ENCODE measurements at places on chromosomes 6 and 20.

DNA sequence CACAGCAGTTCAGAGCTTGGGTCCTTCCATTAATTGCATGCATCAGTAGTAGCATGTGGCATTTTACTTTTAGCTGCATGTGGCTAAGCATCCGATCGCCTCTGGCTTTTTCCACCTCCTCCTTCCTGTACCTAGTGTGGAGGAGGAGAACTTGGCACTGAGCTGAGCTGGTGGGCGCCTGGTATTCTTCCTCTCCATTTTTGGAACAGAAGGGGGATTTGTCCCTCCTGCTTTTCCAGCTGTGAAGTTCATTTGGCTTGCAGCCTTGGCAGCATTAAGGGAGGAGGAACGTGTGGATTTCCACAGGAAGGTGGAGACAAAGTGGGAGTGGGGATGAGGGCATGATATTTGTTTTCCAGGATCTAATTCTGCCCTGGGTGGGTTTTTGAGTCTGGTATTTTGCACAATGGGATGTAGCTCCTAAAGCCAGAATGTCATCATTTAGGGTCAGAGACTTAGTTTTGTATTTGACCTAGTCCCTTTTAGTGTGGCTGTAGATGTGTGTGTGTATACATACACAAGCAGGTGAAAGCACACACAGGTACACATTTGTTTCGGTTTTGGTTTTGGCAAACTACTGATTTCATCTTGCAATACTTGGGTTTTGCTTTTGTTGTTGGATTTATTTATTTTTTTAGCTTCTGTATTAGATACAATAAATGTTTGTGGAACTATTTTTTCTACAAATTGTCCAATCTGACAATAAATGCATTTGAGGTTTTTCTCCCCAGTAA is 90.0 kb downstream of the SASH1 start:
- DNase-seq = peak; percentile 19

GRCh38 chr6:108608453-108609275 is 47.9 kb downstream of the FOXO3 start:
- no peak for DNase-seq

DNA sequence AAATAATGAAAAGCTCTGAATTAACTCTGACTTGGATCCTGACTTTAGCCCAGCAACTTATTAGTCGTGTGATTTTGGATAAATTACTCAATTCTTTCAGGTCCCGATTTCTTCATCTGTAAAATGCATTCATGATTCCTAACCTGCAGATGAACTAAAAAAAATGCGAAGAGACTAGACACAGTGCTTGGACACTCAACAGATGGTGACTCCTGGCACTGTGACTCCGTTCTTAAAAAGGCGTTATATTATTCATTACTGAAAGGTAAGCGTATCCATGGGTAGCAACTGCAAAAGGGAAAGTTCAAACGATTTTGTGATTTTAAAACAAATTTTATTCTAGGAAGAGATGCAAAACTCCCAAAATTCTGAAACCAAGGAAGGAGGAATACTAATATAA is 226.3 kb downstream of the KIF16B start:
- DNase-seq = no peak

DNA sequence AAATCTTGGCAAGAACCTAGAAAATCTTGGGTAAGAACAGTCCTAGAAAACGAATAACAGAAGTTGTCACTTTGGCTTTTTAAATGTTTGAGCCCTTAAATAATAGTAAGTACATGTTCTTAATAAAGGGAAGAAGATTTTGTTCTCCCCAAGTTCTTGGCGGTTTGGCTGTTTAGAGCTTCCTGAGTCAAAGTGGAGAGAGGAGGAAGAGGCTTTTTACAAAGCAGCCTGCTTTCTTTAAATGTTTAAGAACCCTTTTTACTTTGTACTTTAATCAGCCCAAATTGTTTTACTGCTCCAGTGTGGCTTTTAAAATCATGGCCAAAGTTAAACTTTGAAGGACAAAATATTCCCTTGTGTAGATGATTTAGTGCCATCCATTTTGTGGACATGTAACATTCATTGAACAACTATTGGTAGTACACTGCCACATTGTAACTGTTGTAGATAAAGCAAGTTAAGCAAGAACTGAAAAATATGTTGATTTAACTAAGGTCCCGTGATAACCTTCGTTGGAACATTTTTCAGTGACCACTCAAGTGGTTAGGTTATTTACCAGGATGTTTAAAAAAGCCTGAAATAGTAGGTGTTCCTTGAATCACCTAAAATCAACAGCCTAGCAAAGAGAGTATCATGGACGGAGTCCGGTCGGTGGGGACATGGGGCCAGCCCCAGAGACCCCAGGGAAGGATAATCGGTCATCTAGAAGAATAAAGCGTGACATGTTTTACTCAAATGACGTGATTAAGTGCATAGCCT is 2.4 kb downstream of the AMD1 start:
- DNase-seq = no peak

DNA sequence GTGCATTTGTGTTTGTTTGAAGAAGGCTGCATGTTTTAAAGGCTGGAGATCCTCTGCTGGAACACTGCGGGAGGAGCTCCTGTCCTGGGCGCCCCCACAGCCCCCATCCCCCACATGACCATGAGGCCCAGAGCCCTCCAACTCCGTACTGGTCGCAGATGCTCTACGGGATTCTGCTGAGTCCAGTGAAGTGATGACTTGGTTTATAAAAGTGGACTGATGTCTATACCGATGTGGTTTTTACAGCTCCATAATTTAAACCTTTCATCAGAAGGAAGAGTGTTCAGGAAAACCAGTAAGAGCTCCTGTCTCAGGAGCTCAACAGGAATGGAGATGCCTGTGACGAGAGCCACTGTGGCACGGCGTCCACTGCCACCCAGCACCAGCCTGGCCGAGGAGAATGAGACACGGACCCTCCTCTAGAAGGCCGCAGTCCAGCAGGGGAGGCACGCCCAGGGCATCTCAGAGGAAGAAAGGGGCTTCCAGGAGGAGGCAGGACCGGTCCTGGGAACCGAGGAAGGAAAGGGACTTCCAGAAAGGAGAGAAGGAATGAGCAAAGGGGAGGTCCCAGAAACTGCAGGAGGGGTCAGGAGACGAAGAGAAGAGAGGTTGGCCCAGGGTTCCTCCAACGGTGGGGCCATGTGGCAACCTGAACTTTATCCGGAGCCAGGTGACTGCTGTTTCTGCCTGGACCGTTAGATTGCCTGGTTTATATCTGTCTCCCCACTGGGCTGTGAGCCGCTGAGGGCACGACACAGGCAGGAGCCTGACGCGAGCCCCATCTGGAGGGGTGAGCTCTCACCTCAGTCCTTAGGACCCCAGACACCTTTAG is 26.9 kb downstream of the BFSP1 start:
- peak; percentile 37 for DNase-seq

DNA sequence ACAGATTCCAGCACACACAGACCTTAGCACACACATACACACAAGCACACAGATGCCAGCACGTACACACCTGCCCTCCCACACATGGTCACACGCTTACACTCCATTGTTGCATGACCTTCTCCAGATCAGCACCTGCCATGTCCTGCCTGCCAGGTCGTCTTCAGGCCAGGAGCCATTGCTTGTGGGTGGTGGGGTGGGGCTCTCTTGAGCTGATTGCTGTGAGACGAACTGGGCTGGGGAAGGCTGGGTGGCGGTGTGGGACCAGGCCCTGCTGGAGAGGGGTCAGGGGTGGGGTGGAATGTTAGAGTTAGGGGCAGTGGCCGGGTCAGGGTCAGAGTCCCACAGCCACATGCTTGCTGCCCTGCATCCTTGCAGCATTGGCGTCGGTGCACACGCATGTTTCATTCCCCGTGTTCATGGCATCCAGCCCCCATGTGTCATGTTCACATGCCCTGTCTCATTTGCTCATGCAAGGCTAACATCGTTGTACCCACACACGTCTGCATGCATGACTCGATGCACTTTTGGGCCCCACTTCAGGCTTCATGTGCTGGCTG is 6.5 kb upstream of the NPBWR2 start:
- peak; percentile 6 for DNase-seq

DNA sequence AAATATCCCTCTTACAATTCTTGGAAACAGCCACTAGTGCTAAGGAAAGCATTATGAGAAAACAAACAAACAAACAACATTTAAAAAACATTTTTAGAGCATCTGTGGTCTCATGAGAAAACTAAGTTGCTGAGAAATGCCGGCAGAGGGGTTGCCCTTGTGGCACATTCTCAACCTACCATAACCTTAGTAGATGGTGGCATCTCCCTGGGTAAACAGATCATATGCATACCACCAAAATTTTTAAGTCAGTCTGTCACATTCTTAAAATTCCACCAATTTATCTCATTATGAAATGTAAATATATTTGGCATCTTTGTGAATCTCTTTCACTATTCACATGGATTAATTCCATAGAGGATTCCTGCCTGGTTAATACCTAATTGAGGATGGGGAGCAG is 575.7 kb upstream of the MARCKS start:
- DNase-seq = no peak

DNA sequence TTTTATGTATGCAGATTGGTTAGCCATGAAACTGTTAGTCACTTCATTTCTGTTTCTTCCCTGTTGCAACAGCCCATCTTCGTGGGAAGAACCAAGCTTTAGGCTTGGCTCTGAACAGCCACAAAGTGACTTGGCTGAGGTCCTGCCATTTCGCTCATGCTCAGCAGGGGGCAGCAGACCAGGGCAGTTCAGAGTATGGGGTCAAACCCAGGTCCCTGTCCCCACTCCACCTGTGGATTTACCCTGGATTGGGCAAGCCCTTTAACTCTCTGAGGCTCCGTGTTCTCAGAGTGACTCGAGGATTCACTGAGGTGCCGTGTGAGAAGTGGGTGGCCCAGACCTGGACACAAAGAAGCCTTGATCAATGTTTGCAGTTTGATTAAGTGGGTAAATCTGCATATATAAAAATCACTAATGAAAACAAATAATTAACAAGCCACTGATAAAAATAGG is 19.8 kb upstream of the MAP1LC3A start:
- peak; percentile 71 for DNase-seq

GRCh38 chr6:71446057-71446456 is 157.4 kb downstream of the OGFRL1 start:
- no peak for DNase-seq

GRCh38 chr6:81575442-81575841 is 177.0 kb downstream of the TENT5A start:
- no peak for DNase-seq

DNA sequence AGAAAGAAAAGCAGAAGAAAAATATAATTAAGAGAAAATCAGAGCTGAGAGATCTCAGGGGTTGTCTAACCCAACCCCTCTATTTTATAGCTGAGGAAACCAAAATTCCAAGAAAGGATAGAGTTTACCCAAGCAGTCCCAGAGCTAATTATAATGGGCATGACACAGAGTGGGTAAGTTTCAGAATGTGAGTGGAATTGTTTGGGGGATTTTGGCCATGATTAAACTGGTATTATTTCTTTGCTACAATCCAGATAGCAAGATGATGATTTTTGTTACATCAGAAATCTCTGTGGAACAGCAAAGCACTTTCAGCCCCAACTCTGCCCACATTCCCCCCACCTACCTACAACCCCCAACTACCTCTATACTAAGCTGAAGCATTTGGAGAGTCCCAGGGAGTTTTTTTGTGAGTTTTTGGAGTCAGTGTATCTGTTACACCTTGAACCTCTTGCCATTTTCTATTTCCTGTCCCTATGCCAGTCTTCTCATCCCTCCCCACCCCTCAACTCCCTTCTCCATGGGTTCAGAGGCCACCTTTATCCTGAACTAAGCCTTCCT is 24.7 kb downstream of the POFUT1 start:
- no peak for DNase-seq

GRCh38 chr6:100593522-100593921 is 128.8 kb upstream of the SIM1 start:
- DNase-seq = no peak

- no peak for DNase-seq
Observed at GRCh38 chr6:9927275-9927674, 487.6 kb downstream of the TFAP2A start.

GRCh38 chr20:51826372-51826771 is 24.1 kb upstream of the SALL4 start:
- no peak for DNase-seq

DNA sequence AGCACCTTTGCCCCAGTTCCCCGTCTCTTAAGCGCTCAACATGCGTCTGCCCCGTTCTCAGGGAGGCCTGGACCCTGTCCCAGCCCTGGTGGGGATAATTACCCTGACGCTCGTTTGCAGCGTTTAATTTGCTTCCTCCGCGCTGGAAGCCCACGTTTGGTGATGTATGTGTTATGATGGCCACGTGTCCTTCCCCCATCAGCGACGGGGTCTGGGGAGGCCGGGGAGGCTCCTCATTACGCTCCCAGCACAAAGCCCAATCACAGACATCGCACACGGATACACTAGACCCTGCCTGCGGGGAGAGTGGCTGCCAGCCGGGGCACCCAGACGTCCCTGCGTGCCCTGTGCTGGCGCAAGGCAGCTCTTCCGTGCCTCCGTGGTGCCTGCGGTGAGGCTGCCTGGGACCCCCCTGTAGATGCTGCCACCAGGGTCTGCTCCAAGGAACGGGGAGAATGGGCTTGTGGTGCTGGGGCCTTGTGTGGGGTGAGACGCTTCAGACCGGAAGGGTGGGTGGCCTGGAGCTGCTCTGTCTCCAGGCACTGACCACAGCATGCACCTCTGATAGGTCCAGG is 10.2 kb upstream of the CHRNA4 start:
- no peak for DNase-seq

GRCh38 chr6:149169761-149170511 is 147.6 kb upstream of the TAB2 start:
- DNase-seq = no peak

Measured in iPS-NIHi11 (cell line).